ENCODE measurements at places on chromosomes 11 and 22.

DNA sequence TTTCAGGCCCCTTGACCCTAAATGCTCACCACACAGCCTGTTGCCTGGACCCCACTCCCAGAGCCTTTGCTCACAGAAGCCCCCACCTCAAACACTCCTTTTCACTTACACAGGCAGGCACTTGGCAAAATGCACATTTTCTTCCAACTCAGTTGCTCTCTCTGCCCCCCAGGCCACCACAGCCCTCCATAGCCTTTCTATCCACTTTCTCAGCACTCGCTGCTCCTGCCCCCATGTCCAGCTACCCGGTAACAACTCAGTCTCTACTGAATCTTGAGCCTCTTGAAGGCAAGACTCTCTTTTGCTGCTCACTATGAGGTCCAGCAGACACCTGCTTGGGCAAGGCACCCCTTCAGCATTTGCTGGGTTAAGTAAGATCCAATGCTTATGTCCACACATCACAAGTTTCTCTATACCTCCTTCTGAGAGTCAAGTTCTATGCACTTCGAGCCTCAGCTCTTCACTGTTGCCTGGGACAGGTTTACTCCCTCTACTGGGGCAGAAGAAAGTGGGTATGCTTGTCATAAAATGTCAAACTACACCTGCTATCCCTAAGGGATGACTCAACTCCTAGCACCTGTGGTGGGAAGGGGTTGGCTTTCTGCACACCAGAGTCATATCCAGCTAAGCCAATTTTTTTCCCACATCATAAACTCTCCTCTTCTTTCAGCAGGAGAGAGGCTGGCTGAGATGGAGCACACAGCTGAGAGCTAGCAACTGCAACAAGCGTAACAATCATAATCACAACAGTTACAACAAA, 36.9 kb downstream of the MORC2 start:
- no peak for DNase-seq

GRCh38 chr11:69551963-69552362, 70.5 kb downstream of the LINC01488 start:
- DNase-seq = no peak

GRCh38 chr11:133526790-133527189, 5.5 kb downstream of the OPCML start:
- DNase-seq = no peak

- no peak for DNase-seq
Measured at GRCh38 chr11:47394050-47394321, 14.4 kb upstream of the SLC39A13 start.

DNA sequence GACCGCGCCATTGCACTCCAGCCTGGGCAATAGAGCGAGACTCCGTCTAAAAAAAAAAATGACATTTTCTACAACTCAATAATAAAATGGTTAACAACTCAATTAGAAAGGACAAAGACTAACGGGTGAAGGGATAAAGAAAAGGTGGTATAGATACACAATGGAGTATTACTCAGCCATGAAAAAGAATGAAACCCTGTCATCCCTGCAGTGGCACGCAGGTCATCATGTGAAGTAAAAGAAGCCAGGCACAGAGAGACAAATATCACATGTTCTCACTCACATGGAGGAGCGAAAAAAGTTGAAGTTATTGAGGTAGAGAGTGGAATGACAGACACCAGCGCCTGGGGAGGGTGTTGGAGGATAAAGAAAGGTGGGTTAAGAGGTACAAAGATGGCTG, 39.0 kb downstream of the WNT7B start:
- DNase-seq = no peak

DNA sequence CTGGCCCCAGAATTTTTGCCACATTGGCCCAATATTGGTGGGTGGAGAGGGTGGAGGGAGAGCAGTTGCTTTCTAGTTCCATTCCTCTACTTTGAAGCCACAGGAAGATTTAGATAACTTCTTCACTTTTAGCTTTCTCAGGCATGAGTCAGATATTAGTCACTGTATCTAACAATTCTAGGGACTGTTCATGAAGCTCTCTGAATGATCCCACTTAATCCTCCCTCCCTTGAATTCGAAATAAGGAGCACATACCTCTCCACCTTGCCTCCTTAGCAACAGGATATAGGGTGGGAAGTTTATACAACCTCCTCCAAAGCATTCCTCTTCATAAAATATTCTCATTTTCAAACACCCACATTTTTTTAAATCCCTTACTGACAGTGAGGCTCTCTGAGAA, 13.5 kb downstream of the FSHB start:
- DNase-seq = no peak

DNA sequence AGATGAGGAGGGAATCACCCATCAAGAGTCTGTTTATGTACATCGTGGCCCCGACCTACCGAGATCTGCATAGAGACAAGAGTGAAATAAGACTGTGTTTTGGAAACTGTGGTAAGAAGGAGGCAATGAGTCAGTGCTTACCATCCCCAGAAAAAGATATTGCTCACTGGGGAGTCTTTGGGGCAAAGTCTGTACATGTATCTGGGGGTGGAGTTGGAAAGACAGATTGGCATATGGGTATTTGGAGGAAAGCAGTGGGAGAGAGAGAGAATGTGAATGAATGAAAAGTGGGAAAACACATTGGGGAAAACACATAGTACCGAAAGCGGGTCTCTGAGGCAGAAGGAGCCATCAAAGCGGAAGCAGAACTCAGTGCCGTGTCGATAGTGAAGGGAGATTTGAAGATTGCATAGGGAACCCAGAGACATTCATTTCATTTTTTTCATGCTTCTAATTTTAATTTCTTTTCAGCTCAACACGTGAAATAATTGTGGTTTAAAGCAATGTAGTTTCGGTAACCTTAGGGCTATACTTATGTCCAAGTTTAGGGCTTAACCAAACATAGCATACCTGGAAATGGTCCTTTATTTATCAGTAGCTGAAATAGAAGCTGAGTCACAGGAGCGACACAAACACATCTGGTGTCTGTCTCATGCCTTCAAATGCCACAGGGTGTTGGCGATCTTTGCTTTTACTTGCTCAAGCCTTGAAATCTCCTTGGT, 98.6 kb upstream of the CD44 start:
- DNase-seq = no peak

DNA sequence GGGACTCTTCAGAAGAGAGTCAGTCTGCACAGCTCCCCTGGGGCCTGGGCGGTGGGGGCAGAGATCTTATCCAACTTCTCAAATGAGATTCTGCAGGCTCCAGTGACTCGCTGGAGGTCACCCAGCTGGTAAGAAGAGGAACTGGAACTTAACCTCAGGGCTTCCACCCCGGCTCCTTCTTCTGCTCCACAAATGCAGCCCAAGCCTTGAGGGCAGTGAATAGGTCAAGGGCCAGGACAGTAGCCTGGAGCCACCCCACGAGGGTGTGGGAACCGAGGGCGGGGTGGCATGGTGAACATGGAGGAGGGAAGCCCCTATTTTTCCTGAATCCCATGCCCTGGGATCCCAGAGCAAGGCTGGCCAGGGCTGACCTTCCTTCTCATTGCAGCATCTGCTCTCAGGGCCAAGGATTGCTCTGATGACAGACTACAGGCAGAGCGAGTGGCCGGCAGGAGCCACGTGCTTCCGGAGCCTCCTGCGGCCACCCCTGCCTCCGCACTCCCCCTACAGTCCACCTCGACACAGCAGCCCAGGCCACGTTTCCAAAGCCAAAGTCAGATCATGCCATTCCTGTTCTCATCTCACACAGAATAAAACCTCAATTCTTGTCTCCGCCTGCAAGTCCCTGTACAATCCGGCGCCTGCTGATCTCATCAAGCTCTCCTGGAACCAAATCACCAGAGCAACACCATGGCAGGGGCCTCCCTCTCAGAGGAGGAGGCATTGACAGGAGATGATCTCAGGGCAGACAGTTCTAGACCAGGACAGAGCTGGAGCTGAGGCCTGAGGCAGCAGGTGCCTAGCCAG, 21.1 kb upstream of the UPK3A start:
- DNase-seq = peak; percentile 66

DNA sequence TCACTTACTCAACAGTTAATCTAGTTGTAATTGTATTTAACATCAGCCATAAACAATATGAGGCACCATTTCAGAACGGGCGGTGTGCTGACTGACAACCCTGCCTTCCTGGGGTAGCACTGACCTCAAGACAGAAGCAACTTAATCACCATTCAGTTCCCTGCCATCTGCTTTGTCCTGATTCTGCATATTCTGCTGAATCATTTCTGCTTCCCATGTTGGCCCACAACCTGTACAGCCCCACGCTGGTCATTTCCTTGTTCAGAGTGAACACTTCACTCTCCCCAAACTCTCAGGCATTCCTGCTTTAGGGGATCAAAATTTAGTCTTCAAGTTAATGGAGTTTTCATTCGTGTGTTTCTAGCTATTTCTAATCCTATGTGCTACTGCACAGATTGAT, 132.3 kb upstream of the ZBED5 start:
- DNase-seq = no peak

GRCh38 chr11:55697817-55698216, 35.8 kb downstream of the OR4C6 start:
- no peak for DNase-seq

- DNase-seq = no peak
Measured at GRCh38 chr11:2612884-2613571, 86.8 kb downstream of the KCNQ1OT1 start.

- DNase-seq = no peak
Measured at GRCh38 chr11:107731941-107732688, 20.3 kb upstream of the SLN start.

GRCh38 chr11:8262552-8263108, 1.0 kb downstream of the LMO1 start:
- DNase-seq = no peak

DNA sequence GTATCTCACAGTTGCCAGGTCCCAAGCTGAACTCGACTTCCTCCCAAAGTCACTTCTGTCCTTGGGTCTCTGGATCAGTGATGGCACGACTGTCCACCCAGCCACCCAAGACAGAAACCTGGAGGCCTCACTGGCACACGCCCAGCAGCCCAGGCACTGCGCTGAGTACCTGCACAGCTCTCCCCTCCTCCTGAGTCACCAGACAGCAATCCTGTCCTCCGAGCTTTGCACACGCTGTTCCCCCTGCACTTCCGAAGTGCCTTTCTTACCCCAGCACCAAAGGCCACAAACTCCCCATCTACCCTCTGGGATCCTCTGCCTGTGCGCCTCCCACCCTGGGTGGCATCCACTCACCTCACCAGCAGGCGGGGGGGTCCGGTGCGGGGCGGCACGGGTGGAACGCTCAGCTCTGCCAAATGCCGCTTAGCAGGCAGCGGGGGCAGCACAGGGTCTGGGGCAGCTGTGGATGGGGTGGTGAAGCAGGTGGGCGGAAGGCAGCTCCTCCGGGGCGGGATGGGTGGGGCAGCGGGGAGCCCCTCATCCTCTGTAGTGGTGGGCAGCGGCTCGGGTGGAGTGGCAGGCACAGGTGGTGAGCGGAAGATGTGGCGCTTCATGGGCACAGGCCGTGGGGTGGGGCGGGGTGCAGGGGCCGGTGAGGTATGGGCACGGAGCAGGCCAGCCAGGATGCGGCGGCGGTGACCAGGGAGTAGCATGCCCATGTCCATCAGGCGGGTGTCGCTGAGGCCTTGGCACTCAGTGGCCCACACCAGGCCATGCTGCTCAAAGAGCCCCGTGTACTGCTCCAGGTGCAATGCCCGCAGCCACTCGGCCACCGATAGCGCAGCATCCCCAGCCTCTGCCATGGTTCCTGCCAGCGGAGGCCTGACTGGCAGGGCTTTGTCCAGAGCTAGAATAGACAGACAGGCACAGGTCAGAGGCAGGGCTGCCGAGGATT, 25.7 kb downstream of the ARAP1 start:
- no peak for DNase-seq

DNA sequence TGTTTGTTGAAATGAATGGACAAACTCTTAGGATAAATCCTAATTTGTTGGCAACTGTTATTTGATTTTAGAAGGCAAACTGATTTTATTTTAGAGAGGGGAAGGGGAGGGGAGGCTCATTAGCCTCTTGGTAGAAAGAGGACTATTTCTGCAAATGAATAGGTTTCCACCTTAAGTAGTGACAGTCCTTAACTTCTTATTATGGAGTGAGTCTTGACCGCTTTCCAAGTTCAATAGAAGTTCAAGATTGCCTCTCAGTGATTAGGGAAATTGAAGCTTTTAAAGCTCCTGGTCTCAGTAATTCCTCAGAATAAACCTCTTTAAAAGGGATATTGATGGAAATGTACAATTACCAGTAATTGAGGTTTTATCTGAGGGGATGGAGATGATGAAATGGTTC, 55.7 kb downstream of the PANX1 start:
- DNase-seq = no peak

DNA sequence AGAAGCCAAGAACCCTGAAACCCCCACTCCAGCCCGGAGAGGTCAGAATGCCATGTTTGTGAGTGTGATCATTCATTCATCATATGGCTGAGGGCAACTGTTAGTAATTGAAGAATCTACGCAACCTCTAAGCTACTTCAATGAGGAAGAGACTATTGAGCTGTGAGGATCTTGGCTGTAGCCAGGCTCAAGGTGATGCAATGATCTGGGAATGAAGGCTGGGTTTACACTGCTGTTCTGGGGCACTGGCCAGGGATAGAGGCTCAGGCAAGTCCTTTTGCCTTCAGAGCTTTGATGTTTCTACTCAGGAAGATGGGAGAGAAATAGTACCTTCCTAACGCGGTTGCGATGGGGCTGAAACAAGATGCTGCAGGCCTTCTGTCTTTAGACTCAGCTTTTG, 12.9 kb downstream of the CRYBB2 start:
- no peak for DNase-seq

DNA sequence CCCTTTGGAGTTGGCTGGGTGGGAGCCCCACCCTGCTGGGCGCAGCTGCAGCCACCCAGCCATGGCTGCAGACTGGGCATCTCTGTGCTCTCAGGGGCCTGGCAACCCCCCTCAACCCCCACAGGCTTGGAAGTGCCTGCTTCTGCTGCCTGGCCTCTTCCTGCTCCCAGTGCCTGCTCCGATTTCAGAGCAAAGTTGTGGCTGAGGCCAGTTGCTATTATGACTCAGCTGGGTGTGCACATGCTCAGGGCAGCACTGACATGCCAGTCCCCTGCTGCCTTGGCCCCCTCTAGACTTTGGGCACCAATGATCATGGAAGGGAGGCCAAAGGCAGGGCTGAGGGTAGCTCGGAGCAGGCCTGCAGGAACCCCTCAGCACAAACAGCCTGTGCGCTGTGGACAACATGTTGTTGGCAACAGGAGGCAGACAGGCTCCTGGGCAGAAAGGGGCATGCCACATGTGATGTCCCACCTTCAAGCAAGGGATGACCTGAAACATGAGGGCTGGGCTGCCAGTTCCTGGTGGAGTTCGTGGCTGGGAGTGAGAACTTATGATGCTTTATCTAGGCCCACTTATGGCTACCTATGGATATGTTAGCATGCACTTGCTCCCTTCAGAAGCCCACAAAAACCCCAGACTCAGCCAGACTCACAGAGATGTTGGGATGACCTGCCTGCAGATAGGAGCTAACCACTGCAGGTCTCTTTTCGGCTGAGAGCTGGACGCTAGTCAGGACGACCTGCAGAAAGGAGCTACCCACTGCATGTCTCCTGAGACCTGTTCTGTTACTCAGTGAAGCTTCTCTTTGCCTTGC, 96.4 kb upstream of the AMOTL1 start:
- DNase-seq = no peak

- peak; percentile 91 for DNase-seq
Measured at GRCh38 chr22:50326956-50327710, at the start of gene DENND6B. Gene DENND6B (minus strand): TSS chr22:50327012. CDS start chr22:50326988, 24 bp downstream.

- no peak for DNase-seq
Measured at GRCh38 chr11:2166091-2166851, 5.3 kb upstream of the INS start.

GRCh38 chr11:103108933-103109817, at the start of gene DYNC2H1:
Gene DYNC2H1 (plus strand): TSS chr11:103109426. CDS start chr11:103109575, 149 bp downstream.
- peak; percentile 75 for DNase-seq

Data from GM19239 (cell line).